ENCODE measurements at places on chromosomes 2 and 18. TPM values are rescaled to one million over a fixed set of nuclear protein-coding genes. Genes with fewer than 3 reads are reported as not detected.

CTAGE1 gene
- not detected for total RNA-seq

COL4A4 gene
- total RNA-seq: not detected

LINC00305 gene
- not detected for total RNA-seq

GRCh38 chr2:47237375-47238334 is 82.5 kb upstream of the STPG4 start:
- H3K27me3 ChIP-seq: peaks cover 12% of the 10 kb centered on the region
- DNase-seq: no peak
- no peak overlapping the region for H3K4me3 ChIP-seq
- H3K4me1 ChIP-seq: peaks cover 2% of the 10 kb centered on the region

GRCh38 chr18:28174181-28174905 is 2.6 kb downstream of the CDH2 start:
- no peak for DNase-seq
- peaks cover 5% of the 10 kb centered on the region for H3K36me3 ChIP-seq
- no peak overlapping the region for H3K4me3 ChIP-seq
- H3K27ac ChIP-seq: no peak overlapping the region

- no peaks in the 10 kb centered on the region for H3K27me3 ChIP-seq
- no peak overlapping the region for H3K27ac ChIP-seq
- no peaks in the 10 kb centered on the region for H3K4me1 ChIP-seq
- no peaks in the 10 kb centered on the region for H3K36me3 ChIP-seq
- no peak overlapping the region for H3K4me3 ChIP-seq
Observed at GRCh38 chr2:50042771-50043170, 888.5 kb upstream of the FSHR start.

DNA sequence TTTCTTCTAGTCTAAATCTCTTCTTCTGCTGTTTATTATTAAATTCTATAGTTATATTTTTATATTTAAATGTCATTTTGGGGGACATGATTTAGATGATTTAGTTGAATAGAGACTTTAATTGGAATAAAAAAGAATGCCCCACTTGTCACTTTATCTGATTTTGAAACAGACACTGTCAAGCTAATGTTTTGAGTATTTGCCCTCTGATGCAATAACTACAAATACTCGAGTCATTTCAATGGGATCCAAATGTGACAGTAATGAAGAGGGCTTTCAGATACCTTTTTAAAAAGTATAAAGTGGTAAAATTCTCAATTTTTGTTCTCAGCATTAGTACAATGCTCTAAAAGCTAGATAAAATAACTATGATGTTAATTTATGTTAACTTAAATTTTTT is 257.3 kb upstream of the SESTD1 start:
- no peak for DNase-seq
- no peaks in the 10 kb centered on the region for H3K36me3 ChIP-seq
- H3K4me1 ChIP-seq: no peaks in the 10 kb centered on the region
- no peak overlapping the region for H3K4me3 ChIP-seq

GRCh38 chr2:124024561-124025170 is 421 bp upstream of the CNTNAP5 start:
- peaks cover 3% of the 10 kb centered on the region for H3K27me3 ChIP-seq
- no peak for DNase-seq
- H3K27ac ChIP-seq: no peak overlapping the region
- no peak overlapping the region for H3K4me3 ChIP-seq
- no peaks in the 10 kb centered on the region for H3K4me1 ChIP-seq

DNA sequence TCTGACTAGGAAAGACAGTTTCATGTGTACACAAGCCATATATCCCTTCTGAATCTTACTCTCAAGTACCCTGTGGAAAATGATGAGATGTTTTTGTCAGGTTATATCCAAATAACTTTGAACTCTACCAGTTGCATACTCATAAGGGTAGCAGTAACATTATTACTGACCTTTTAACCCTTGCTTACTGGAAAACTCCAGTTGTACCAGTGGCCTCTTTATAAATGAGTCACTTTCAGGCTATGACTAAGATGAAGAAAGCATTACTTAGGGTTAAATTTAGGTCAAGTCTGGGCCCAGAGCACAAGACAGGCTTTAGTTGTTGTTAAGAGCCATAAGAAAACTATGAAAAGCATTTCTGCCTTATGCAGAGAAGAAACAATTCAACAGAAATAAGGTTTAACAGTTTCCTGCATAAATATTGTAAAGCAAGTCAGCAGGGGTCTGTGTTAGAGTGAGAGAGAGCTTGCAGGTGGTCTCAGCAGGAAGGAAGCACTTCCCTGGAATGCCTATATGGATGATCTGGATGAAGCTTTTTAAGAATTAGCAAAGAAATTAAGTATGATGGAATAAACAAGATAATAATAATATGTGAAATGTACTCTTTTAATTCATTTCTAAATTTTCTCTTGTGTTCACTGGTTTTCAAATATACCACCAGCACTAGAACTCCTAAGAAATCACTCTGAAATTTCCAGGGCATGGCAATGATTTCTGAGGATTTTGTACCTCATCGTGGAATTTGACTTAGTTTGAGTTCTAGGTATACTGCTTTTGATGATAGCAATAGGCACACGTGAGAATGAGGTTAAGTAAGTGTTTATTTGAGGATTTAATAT is 126.6 kb downstream of the UBE2E3 start:
- peaks cover 66% of the 10 kb centered on the region for H3K4me1 ChIP-seq
- H3K27ac ChIP-seq: peak overlapping the region; percentile 94
- peak; percentile 35 for DNase-seq
- no peaks in the 10 kb centered on the region for H3K27me3 ChIP-seq
- peak overlapping the region; percentile 61 for H3K4me3 ChIP-seq

DNA sequence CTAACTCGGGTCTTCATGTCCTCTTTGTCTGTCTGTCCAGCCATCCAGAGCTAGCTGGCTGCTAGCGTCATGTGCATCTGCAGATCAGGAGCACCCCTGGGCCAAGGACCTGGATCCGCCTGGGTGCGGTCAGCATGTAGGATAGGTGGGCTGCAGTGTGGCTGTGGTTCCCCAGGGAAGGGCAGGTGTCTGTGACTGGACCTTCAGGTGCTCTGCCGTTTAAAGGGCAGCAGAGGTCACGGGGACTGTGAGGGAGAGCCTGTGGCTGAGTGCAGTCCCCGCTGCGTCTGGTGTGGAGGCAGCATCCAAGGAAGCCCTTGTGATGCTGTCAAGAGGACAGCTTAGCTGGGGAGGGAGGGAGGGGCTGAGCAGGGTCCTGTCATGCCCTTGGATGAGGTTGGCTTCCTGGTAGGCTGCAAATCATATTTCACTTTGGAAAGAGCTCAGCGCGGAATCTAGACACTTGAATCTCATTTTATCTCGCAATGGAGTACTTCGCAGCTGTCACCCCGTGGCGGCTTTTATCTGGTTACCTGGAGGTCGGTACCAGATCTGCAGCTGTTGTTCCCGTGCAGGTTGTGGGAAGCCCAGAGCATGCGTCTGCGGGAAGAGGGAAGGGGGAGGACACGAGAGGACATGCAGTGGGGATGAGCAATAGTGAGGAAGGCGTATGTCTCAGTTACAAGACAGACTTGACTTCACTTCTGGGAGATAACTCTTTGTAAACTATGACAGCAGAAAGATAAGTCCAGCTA is 5.9 kb upstream of the RALB start:
- peaks cover 10% of the 10 kb centered on the region for H3K27me3 ChIP-seq
- H3K4me1 ChIP-seq: peaks cover 14% of the 10 kb centered on the region
- no peak for DNase-seq
- H3K27ac ChIP-seq: no peak overlapping the region
- H3K4me3 ChIP-seq: no peak overlapping the region

DNA sequence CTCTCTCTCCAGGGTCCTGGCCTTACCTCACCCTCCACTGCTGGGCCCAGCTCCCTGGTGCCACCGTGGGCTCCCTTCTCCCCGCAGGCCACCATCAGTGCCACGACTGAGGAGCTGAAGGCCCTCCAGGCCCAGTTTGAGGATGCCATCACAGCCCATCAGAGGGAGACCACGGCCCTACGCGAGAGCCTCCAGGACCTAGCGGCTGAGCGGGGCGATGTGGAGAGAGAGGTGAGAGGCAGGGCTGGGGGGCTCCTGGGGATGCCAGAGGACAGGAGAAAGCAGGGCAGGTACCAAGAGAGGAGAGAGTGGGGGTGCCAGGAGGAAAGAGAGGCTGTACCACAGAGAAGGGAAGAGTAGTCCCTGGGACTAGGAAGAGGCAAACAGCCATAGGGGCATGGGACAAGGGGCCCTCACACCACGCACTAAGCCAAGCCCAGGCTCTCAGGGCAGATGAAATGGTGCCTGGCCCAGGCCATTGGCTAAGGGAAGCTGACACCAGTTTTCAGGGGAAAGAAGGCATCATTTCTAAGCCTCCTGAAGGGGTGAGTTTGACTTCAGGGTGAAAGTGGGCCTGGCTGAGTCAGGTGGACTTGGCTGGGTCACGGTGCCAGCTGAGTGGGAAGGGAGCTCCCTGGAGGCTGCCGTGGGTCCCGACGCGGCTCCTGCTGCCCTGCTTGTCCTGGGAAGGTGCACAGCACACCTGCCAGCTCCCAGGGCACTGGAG is 39.0 kb upstream of the SNED1 start:
- DNase-seq: no peak
- H3K27ac ChIP-seq: no peak overlapping the region
- no peaks in the 10 kb centered on the region for H3K4me1 ChIP-seq
- H3K4me3 ChIP-seq: no peak overlapping the region
- no peaks in the 10 kb centered on the region for H3K27me3 ChIP-seq
- no peaks in the 10 kb centered on the region for H3K36me3 ChIP-seq

DNA sequence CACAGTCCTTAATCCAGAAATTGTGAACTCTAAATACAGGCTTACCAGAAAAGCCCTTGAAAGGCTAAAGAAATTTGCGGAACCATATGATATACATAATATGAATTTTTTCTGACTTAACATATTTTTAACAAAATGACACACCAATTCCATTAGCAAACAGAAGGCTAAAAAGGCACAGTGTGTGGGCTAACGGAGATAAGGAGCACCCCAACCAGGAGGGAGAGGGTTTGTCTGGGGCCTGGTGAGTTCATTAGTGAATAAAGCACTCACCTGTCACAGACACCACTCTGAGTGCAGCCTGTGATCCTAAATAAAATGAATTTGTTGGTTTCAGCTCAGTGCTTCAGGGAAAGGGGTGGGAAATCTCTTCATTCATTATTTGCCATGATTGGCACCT is 2.7 kb upstream of the FECH start:
- peaks cover 18% of the 10 kb centered on the region for H3K4me1 ChIP-seq
- no peak for DNase-seq
- H3K27ac ChIP-seq: no peak overlapping the region
- H3K4me3 ChIP-seq: no peak overlapping the region
- H3K36me3 ChIP-seq: no peaks in the 10 kb centered on the region
- no peaks in the 10 kb centered on the region for H3K27me3 ChIP-seq

DNA sequence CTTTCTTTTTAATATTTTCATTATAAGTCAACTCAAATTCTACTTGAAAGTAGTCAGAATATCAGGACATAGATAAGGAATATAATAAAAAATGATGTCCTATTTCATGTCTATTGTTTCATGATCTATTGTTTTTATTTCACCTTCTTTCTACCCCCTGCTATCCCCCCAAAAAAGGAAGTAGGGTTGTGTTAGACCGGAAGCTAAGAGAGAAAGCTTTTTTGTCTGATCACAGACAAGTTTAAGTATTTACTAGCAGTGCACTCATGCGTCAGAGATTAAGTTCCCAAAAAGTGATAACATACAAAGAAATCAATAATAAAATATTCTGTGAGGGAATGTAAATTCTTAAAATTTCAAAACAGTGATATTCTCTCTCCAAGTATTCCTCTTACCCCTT is 447.1 kb upstream of the CNTNAP5 start:
- DNase-seq: no peak
- no peaks in the 10 kb centered on the region for H3K36me3 ChIP-seq
- H3K27ac ChIP-seq: no peak overlapping the region
- no peaks in the 10 kb centered on the region for H3K4me1 ChIP-seq
- H3K4me3 ChIP-seq: no peak overlapping the region

GRCh38 chr2:77520641-77521547 is 1.3 kb downstream of the LRRTM4 start:
- H3K36me3 ChIP-seq: no peaks in the 10 kb centered on the region
- no peak for DNase-seq
- no peaks in the 10 kb centered on the region for H3K27me3 ChIP-seq
- H3K27ac ChIP-seq: no peak overlapping the region

GRCh38 chr2:10532638-10533101 is 84.5 kb upstream of the ODC1 start:
- peaks cover 7% of the 10 kb centered on the region for H3K4me1 ChIP-seq
- no peaks in the 10 kb centered on the region for H3K27me3 ChIP-seq
- no peaks in the 10 kb centered on the region for H3K36me3 ChIP-seq

GRCh38 chr2:199697469-199697868 is 153.5 kb downstream of the FTCDNL1 start:
- H3K27ac ChIP-seq: no peak overlapping the region
- H3K36me3 ChIP-seq: no peaks in the 10 kb centered on the region
- H3K4me1 ChIP-seq: no peaks in the 10 kb centered on the region
- H3K27me3 ChIP-seq: peaks cover 26% of the 10 kb centered on the region
- DNase-seq: no peak
- no peak overlapping the region for H3K4me3 ChIP-seq

DNA sequence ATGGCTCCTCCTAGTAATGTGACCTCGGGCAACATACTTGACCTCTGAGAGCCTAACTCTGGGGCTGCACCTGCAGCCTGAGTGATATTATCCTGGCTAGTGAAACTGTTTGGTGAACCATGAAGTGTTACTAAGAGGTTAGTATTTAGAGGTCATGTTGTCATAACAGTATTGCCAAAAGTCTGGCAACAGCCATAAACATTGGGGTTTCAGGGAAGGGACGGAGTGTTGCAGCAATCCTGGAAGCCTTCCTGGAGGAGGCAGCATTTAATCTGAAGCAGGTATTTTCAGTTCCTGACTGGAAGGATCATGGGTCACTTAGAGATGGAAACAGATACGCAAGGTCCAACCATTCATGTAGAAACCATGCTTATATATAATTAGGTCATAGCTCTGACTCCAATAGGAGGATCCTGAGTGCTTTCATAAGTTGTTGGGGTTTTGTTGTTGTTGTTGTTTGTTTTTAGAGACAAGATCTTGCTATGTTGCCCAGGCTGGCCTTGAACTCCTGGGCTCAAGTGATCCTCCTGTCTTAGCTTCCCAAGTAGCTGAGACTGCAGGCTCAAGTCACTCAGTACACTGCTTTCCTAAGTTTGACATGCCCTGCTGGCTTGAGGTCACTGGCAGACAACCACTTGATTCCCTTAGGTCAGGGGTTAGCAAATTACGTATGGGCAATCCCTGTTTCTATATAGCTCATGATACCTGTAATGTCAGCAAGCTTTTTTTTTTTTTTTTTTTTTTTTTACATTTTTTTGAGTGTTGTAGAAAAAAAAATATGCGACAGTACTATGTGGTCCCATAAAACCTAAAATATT is 21.5 kb downstream of the GPR39 start:
- H3K36me3 ChIP-seq: no peaks in the 10 kb centered on the region
- H3K27me3 ChIP-seq: no peaks in the 10 kb centered on the region
- H3K4me3 ChIP-seq: no peak overlapping the region
- no peak overlapping the region for H3K27ac ChIP-seq
- no peaks in the 10 kb centered on the region for H3K4me1 ChIP-seq

DNA sequence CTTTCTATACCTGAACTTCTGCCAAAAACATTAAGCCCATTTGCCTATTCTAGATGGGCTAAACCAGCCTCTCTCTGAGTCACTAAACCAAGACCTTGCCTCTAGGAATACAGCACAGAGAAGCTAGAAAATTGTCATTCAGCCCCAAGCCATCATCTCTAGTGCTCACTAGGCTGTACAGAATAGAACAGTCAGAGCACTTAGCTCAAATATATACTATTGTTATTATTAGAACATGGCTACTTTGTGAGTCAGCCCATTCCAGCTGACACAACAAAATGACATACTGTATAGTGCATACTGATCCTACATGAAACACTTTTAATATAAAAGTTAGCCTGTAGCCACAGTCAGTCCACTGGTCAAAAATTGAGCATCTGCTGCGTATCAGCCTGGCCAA is 418.8 kb downstream of the NRXN1 start:
- no peaks in the 10 kb centered on the region for H3K27me3 ChIP-seq
- no peak for DNase-seq
- no peak overlapping the region for H3K4me3 ChIP-seq

Measured in activated T-helper 2 cell treated with anti-CD3 and anti-CD28 coated beads, Interferon-gamma antibody, Interleukin-2, Interleukin-4, amounts not matched to agents 10 μg/mL and 5 μg/mL and 100 μg/mL, durations not matched to agents 14 hours and 24 hours and 36 hours (primary cell).